NCI-H510A treated with DMSO at 0.1 percent for 48 hours (cell line): ENCODE measurements at places on chromosomes 2 and 18.
A peak's percentile ranks its signal among the peaks of the same experiment; 100 is the strongest.

GRCh38 chr2:23571527-23572282, 186.7 kb downstream of the KLHL29 start:
- DNase-seq = no peak

GRCh38 chr2:230634146-230634545, 78.5 kb upstream of the CAB39 start:
- DNase-seq = no peak

DNA sequence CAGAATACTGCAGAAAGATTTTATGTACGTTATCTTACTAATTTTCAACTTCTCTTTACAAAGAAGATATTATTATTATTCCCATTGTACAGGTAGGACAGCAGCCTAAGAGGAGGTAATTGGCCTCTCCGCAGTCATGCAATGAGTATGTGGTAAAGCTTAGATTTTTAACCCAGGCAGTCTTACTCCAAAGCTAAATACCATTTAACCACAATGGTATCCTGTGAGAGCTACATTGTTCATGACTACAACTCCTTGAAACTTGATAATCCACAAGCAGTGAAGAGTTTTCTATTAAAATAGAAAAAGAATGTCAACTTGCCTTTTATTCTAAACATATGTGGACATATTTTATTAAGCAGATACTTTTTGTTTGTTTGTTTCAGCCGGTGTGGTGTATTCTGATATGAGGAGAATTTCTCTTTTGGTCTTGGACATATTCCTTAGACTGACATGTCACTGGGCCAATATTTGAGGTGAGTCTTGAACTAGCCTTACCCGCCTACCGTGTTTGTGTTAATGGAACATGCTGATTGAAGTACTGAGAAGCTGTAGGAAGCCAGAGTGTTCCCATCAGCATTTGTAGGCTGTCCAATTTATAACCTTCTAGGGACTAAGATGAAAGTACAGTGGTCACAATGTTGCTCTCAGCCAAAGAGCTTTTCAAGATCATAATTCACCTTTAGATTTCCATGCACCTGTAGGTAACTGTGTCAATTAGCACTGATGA, 293.9 kb upstream of the DCC start:
- no peak for DNase-seq

- DNase-seq = no peak
These were observed 4.1 kb upstream of the TCF4 start for GRCh38 chr18:55592106-55592505.

GRCh38 chr2:233184669-233185068, 66.8 kb upstream of the ATG16L1 start:
- DNase-seq = no peak

DNA sequence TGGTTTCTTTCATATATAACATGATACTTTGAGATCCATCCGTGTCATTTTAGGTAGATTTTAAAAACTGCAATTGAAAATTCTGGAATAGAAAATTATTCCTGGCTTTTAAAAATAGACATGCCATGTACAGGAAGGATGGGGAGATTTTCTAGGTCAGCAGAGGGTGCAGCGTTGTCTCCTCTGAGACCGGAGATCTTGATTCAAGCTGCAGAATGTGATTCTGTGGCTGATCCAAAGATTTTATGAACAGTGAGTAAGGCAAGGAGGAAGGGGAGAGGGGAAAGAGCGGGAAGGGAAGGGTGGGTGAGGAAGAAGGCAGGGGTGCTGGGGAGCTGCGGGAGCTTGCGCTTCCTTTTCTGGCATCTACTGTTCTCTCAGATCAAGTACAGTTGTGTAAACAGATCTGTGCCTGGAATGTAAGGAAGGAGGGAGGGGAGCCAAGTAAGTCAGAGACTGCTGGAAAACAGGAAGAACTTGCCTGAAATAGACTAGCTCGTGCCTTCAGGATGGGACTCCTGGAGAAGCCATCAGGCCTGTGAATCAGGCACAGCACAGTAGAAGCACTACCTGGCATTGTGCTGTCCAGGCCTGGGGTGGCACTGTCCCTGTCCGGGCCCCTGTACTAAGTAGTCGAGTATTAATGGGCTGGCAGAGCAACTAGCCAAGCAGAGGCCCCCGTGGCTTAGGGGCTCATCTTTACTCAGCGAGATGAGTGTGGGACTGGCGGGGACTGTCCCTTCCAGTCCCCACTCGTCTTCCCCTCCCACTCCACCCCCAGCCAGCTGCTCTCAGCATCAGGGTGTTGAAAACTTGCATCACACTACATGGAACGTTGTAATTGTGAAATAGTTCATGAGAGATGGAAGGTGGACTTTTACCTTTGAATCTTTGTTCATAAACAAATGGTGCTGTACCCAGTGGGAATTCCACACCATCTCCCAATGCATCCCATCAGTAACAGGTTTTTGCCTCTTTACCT, 163.5 kb downstream of the UXS1 start:
- DNase-seq = peak; percentile 27

- peak; percentile 79 for DNase-seq
These were observed 359.5 kb upstream of the ETAA1 start for GRCh38 chr2:67037655-67038054.

DNA sequence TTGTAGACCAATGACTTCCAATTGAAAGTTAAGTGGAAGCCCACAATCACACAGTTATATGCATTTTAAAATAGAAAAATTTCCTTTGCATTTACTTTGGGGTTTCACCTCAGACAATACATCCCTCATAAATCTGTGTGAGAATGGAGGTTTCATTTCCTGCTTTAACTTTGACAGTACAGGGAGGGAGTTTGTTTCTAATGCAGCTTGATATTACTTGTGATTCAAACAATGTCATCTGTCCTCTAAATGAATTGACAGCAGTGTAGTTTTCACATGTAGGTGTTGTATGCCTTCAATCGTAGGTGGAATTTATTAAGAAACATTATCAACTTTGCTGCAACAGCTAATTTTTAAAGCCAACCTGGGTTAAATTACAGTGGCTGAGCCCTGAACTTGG, 75.2 kb downstream of the TMEFF2 start:
- no peak for DNase-seq

GRCh38 chr2:21035974-21036707, 7.7 kb downstream of the APOB start:
- DNase-seq = no peak
